ENCODE measurements at places on chromosomes 6 and 20.

DNA sequence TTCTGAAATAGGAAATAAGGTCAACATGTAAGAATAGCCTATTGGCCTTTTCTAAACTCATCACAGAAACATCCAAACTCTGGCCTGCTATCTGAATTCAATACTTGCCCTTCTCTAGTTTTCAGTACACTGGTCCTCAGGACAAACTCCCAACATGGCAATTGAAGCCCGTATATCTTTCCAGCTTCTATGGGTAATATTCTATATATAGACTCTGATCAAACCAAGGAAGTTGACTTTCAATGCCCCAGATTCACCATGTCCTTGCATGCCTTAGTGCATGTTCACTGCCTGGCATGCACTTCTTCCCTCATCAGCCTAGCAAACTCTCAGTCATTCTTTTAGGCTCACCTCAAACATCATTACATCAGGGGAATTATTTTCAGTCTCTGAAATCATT lies 73.2 kb downstream of the RSPO3 start:
- DNase-seq, result peak; percentile 39

DNA sequence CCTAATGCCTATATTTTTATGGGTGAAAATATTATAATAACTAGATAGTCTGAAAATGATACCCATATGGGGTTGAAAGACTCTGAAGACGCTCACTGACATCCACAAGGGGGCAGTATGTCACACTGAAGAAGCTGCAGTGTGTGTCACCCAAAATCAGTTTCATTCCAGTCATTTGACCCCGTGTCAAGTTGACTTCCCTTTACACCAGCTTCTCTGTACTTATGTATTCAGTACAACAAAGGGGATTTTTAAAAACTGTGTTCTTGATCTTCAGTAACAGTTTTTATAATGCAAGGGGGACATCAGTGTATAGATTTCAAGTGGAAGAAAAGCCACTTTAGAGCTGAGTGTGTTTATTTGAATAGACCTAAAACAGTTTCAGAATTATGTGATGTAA lies 19.3 kb downstream of the FAXC start:
- peak; percentile 78 for DNase-seq

GRCh38 chr6:150297327-150298029 lies 71.3 kb upstream of the IYD start:
- peak; percentile 66 for DNase-seq

DNA sequence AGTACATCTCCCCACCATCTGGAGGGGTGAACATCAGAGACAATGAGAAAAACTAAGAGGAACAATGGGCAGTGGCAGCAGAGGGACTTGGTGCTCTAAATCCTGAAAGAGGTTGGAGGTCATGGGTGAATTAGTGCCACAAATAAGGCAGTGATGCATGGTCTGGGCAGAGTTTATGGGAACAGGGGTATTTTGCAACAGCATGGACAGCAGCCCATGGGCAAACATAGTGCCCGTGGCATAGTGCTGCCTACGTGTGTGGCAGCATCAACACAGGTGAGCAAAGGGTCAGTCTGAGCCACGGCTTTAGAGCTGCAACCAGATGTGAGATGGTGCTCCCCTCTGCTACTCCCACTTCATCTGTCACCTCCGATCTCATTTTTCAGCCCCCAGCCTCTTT lies 459.1 kb upstream of the CITED2 start:
- DNase-seq, result no peak

DNA sequence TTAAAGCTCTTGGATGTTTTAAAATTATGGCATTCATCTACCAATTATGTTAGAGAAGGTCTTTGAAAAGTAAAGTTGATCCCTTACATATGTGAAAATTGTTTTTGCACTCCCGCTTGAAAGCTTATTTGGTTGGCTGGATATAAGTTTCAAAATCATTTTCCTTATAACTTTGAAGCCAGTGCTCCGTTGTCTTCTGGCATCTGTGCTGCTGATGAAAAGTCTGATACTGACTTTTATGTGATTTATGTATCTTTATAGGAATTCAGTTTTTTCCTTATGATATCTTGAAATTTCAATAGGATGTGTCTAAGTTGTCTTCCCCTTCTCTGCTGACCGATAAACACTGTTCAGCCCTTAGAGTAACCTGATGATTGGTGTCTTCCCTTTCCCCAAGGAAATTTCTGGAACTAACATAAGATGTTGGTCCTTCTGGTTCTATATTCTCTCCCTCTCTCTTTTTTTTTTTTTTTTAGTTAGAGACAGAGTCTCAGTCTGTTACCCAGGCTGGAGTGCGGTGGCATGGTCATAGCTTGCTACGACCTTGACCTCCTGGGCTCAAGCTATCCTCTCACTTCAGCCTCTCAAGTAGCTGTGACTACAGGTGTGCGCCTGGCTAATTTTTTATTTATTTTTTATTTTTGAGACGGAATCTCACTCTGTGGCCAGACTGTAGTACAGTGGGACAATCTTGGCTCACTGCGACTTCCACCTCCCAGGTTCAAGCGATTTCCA lies 12.7 kb downstream of the PANK2 start:
- DNase-seq, result no peak
